ENCODE measurements at places on chromosomes 5 and 9.

DNA sequence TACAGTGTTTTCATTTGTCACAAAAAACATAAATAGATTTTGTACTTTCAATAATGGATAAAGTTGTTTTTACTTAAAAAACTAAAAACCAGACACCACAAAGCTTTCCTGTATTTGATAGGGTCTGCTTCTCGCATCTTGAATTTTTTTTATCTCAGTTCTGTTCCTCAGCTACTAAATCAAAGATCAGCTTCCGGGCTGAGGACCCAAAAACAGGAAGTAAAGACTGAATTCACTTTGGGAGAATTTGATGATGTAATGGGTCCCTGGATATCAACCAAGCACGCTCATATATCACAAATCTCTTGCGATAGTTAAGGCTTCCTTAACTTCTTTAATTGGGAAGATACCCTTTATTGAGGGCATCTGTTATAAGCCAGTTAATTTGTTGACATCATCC lies 24.1 kb downstream of the ITK start:
- DNase-seq: no peak

DNA sequence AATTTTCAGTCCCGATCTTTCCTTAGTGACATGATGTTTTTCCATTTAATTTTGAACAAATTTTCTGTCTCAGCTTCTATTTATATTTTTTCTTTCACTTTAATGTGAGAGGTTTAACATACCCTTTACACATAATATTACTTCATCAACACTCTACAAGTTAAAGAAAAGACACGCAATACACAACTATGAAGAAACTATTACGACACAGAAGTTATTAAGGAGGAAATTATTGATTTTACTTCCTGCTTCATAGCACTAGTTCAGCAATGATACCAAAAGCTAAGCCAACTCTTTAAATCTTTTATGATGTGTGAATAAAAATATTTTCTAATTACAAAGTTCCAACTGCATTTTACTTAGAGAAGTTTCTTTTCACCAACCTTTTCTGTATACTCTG lies 432.3 kb upstream of the DAB2 start:
- DNase-seq: no peak

DNA sequence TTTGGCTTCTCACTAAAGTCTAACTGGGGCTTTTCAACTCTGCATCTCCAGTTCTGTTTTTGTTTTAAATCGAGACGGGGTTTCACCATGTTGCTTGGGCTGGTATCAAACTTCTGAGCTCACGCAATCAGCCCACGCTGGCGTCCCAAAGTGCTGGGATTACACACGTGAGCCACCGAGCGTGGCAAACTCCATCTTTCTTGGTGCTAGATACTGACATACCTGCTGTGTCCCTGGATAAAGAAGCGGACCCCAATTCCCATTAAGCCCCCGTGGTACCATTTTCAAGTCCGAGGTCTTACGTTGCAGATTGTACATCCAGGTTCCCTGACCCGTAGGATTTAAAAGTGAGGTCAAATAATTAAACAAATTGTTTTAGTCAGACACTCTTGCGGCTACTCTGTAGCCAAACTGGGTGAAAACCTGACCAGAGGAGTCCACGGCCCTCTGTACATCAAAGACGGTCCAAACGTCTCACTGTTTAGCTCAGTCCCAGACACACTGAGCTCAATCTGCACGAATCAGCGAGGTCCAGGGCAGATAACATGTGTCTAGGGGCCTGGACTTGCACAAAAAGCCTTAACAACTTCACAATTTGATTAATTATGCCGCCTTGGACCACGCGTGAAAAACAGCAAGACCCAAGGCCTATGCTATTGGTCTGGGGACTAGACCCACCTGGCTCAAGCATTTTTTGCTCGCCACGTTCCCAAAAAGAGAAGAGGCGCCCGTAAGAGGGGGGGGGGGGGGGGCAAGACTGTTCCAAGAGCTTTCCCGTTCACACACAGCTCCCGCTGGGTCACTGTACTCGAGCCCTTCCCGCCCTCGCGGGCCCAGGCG lies 727 bp upstream of the DNAJA1 start:
- peak; percentile 67 for DNase-seq

DNA sequence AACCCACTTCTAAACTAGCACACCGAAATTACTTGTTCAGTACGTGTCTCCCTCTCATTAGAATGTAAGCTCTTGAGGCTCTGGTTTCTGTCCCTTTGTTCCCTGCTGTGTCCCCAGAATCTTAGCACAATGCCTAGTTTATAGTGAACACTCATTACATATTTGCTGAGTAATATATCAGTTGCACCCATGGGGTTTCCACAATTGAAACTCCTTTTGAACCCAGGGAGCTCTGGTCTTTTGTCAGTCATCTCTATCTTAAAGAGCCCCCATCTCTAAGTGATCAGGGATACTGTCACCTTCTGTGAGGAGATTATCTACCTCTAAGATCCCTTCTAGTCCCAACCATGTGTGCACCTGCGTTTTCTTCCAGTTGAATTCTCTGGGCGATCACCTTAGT lies 12.8 kb downstream of the CAMK4 start:
- DNase-seq: no peak

- DNase-seq: no peak
These were observed 106.1 kb upstream of the PHYKPL start for GRCh38 chr5:178338750-178339144.

DNA sequence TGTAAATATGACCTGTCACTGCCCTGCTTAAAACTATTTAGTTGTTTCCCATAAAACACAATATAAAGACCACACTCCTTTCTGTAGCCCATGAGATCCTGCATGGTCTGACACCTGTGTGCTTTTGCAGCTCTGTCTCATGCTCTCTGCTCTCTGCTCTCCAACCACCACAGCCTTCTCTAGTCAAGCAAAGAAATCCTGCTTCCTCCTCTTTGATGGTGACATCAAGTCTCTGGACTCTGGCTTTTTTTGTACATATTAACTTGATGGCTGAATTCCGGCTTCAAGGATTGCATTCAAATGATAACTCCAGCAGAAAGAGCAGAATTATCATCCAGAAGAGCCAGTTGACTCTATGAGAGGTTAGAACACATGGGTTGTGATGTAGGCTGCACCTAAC lies 58.2 kb downstream of the CHSY3 start:
- no peak for DNase-seq

GRCh38 chr9:108727580-108728111 lies 128.1 kb downstream of the ACTL7B start:
- no peak for DNase-seq
